ENCODE measurements at places on chromosomes 5 and 9.
A peak's percentile ranks its signal among the peaks of the same experiment; 100 is the strongest.

DNA sequence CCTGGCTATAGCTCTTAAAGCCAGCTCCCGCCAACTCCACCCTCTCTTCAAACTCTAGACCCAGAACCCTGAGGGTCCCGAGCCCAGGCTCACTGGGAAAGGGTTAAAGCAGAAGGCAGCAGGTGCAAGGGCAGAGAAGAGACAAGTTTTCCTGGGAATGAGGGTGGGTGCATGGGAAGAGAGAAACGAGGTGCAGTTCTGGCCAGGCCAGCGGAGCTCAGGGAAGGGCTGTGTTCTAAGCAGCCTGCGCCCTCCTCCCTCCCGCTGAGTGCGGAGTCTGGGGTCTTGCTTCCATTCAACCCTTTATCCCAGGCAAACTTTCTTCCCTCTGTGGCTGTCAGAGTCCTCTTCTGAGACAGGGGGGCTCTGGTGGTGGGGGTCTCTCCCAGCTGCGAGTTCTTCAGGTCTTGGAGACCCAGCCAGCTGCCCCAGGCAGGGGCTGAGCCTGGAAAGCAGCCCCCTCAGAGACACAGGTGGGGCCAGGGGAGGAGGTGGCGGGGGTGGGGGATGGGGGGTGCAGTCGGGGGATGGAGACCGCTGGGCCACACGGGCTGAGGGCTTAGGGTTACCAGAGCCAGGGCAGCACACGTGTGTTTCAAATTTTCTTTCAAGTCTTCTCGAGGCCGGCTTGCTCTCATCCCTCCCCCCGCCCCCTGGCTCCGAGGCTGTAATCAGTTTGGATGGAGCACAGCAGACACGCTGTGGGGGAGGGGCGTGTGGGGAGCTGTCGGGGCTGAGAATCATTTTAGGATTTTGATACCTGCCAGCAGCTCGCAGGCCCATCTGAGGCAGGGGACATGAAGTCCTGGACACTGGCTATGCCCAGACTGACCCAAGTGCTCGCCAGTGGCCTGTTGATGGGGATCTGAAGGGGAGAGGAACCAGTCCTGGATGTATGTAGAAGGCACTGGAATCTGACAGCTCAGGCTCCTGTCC lies 169.6 kb upstream of the SMIM23 start:
- DNase-seq: peak; percentile 46
- H3K27ac ChIP-seq: no peak overlapping the region
- no peak overlapping the region for H3K4me3 ChIP-seq
- H3K4me1 ChIP-seq: no peaks in the 10 kb centered on the region
- no peaks in the 10 kb centered on the region for H3K27me3 ChIP-seq

GRCh38 chr9:134010310-134011173 lies 14.7 kb upstream of the BRD3OS start:
- H3K36me3 ChIP-seq: no peaks in the 10 kb centered on the region
- no peak overlapping the region for H3K4me3 ChIP-seq
- DNase-seq: no peak
- no peaks in the 10 kb centered on the region for H3K27me3 ChIP-seq

GRCh38 chr5:91272858-91273257 lies 110.3 kb downstream of the ARRDC3 start:
- no peak overlapping the region for H3K4me3 ChIP-seq
- no peaks in the 10 kb centered on the region for H3K36me3 ChIP-seq
- H3K4me1 ChIP-seq: no peaks in the 10 kb centered on the region
- DNase-seq: no peak
- H3K27me3 ChIP-seq: no peaks in the 10 kb centered on the region

- H3K27me3 ChIP-seq: no peaks in the 10 kb centered on the region
- no peak overlapping the region for H3K4me3 ChIP-seq
- H3K27ac ChIP-seq: no peak overlapping the region
- no peak for DNase-seq
- H3K36me3 ChIP-seq: no peaks in the 10 kb centered on the region
These were observed 2.7 kb upstream of the DCP2 start for GRCh38 chr5:112973904-112974303.

DNA sequence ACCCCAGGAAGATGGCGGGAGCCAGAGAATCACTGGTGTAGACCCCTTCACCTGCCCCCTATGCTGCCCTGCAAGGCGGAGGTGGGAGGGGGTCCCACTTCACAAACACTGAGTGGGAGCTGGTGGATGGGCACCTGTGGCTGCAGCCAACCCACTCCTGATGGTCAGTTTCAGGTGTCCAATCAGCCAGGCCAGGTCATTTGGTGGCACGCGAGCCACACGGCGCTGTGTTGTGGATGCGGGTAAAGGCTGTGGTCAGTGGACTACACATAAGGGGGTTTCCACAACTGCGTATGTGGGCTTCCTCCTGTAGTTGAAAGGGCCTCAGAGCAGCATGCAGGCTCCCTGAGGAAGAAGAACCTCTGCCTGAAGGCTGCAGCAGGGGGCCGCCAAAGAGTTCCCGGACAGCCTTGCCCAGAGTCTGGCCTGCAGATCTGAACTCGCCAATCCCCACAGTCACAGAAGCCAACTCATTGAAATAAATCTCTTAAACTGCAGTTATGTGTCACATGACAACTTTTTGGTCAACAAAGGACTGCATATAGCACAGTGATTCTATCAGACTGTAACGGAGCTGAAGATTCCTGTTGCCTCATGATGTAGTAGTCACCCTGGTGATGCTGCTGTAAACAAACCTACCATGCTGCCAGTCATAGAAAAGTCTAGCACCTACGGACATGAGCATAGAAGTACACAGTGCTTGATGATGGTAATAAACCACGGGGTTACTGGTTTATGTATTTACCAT lies 284.7 kb upstream of the IRX2 start:
- H3K27ac ChIP-seq: no peak overlapping the region
- H3K4me3 ChIP-seq: no peak overlapping the region
- no peak for DNase-seq
- no peaks in the 10 kb centered on the region for H3K4me1 ChIP-seq

GRCh38 chr5:83724935-83725334 lies 4.3 kb upstream of the HAPLN1 start:
- H3K27me3 ChIP-seq: no peaks in the 10 kb centered on the region
- no peaks in the 10 kb centered on the region for H3K4me1 ChIP-seq
- DNase-seq: no peak
- H3K4me3 ChIP-seq: no peak overlapping the region
- H3K27ac ChIP-seq: no peak overlapping the region
- H3K36me3 ChIP-seq: no peaks in the 10 kb centered on the region

DNA sequence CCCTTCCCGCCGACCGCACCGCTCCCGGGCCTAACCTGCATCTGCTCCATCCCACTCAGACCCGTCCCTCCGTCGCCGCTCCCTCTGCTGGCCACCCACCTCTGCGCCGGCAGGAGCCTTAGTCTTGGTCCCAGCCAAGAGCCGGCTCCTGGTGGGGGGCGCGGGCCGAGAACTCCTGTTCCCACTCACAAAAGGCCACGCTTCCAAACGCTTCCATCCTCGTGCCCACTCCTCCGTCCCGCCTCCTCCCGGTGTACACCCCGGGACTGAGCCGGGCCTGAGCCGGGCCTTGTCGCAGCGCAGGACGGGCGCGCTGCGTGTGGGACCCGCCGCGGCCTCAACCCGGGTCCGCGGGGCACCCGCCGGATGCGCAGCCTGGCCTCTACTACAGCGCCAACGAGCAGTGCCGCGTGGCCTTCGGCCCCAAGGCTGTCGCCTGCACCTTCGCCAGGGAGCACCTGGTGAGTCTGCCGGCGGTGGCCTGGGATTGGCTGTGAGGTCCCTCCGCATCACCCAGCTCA lies 7.5 kb downstream of the ADAMTS13 start:
- H3K36me3 ChIP-seq: no peaks in the 10 kb centered on the region
- no peak for DNase-seq
- peaks cover 7% of the 10 kb centered on the region for H3K27me3 ChIP-seq
- no peaks in the 10 kb centered on the region for H3K4me1 ChIP-seq
- no peak overlapping the region for H3K27ac ChIP-seq

DNA sequence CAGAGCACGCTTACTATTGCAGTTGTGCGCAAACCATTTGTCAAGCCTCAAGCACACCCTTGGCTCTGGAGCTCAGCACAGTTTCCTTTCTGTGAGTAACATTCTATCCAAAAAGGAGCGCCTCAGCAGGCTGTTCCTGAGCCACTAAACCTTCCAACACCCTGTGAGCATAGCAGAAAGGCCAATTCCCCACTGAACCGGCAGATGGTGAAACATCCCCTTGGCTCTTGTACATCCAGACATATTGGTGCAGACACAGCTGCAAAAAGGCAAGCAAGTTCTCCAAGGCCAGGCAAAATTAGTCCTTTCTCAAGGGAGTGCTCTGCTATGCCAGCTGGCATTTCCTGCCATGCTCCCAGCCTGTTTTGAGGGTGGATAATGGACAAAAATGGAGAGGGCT lies 44.1 kb upstream of the CEMIP2 start:
- peak; percentile 82 for DNase-seq
- peaks cover 3% of the 10 kb centered on the region for H3K4me1 ChIP-seq
- peak overlapping the region; percentile 67 for H3K27ac ChIP-seq
- H3K36me3 ChIP-seq: no peaks in the 10 kb centered on the region
- no peaks in the 10 kb centered on the region for H3K27me3 ChIP-seq
- no peak overlapping the region for H3K4me3 ChIP-seq

Data from ascending aorta (tissue), 2 donors.